ENCODE measurements at places on chromosomes 4 and X. TPM values are rescaled to one million over a fixed set of nuclear protein-coding genes. Genes with fewer than 3 reads are reported as not detected.

The RHOXF1 gene
- not detected for total RNA-seq

The MXRA5 gene
- not detected for total RNA-seq

The FOXR2 gene
- total RNA-seq, result not detected

The FREM3 gene
- total RNA-seq, result not detected

The GPR82 gene
- total RNA-seq, result 0.38 TPM

The ARAP2 gene
- 31.0 TPM for total RNA-seq

The FDCSP gene
- not detected for total RNA-seq

The VBP1 gene
- 76.6 TPM for total RNA-seq

The ALAS2 gene
- total RNA-seq, result not detected
